Left ventricle myocardium superior (tissue), 1 donor: ENCODE measurements at places on chromosomes 4 and X. TPM values are rescaled to one million over a fixed set of nuclear protein-coding genes. Genes with fewer than 3 reads are reported as not detected.
A peak's percentile ranks its signal among the peaks of the same experiment; 100 is the strongest.

- no peak for DNase-seq
These were observed 1.3 kb downstream of the STOX2 start for GRCh38 chr4:183906489-183906738.

MUC7 gene
- total RNA-seq: not detected

DNA sequence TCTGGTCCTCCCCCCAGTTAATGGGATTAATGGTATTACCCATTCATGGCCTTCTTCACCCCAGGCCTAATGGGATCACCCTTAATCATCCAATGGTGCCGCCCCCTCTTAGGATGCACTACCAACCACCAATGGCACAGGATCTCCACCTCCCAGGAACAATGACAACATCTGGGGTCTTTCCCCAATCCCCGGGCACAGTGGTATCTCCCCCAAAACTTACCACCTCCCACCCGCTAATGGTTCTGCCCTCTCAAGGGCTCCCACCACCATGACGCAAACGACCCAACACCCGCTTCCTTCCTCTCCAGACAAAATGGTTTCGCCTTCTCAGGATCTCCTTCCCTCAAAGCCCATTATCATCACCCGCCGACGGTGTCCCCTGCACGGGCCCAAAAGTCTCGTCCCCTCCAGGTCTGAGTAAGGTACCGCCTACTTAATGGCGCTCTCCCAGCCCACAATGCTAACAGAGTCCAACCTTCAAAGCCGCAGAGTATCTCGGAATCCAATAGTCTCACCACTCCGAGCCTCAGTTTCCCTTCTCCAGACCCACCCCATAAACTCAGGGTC is 458 bp downstream of the GRIPAP1 start:
- no peak for DNase-seq

SERPINA7 gene
- total RNA-seq: not detected

DNA sequence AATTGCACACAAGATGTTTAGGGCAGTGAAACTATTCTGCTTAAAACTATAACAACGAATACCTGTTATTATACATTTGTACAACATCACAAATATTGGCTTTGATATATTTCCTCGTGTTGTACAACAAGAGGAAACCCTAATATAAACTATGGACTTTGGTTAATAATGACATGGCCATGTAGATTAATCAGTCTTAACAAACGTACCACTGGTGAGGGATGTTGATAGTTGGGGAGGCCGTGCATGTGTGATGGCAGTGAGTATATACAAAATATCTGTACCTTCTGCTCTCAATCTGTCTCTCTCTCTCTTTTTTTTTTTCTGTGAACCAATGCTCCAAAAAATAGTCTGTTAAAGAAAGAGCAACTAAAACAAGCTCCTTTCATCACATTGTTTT is 22.2 kb upstream of the HPGD start:
- no peak for DNase-seq

CDS1 gene
- 0.55 TPM for total RNA-seq

DNA sequence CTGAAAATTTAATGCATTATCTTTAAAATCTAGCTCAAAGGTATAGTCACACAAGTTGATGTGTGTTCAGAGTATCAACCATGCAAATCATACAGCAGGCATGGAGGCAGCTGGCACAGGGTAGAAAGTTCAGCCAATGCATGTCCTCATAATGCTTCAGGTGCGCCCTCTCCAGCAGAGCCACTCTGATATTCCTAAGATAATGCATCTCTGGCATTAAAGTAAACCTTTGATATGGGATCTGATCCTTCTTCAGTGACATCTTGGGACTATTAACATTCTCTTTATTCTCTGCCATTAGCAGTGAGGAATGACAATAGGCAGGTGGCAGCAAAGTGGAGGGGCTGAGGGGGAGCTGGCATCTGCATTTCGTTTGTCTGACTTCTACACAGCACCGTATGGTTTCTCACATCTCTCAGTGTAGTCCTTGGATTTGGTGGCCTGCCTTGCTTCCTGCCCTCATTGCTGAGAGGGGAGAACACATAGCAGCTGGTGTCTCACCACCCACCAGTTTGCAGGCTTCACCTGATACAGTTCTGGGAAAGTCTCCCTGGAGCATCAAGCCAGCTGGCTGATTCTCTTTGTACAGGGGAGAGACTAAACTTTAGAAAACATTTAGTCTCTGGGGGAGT is 168.7 kb upstream of the TBC1D9 start:
- no peak for DNase-seq

DNA sequence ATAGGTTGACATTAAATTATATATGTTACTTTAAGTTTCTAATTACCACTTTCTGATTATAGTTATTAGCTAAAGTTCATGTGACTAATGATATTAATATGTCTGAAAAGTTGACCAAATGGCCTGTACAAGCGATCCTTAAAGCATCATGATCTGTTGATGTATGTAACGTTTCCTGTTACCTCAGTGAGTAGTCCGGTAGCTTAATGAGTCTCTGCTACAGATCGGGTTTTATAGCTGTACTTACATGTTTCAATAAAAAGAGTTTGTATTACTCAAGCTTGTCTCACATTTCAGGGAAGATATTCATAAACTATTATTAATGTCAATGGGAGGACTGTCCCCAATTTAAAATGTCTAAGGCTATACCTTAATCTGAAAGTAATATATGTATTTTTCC is 246.3 kb downstream of the PPP3CA start:
- no peak for DNase-seq

DNA sequence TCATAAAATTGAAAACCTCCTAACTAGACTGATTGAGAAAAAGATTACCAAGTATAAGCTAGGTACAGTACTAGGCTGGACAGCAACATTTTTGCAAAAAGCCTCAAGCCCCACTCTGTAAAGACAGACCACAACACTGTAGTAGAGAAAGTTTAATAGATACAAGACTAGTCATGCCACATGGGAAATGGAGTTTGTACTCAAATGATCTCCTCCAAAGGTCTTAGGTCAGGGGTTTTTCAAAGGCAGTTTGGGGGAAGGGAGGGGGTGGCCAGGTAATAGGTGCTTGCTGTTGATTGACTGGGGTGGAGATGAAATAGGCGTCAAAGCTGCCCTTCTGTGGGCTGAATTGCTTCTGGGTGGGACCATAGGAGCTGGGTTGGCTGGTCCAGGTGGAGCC is 14.2 kb downstream of the CNGA1 start:
- DNase-seq: no peak

EPHA5 gene
- total RNA-seq: 0.17 TPM

DNA sequence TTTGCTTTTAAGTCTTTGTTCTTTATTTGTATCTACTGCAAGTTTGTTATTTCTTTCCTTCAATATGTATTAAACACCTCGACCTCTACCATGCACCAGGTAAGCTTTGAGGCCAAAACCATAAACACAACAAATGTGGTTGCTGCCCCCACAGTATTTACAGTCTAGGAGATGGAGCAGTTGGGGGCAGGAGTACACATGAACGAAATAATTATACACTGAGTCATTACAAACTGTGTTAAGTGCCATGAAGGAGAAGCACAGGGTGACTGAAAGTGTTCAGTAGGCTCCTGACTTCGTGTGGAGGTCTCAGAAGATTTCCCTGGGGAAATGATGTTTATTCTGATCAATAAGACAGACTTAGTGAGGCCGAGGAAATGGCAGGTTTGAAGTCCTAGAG is 30.3 kb downstream of the SLC25A43 start:
- DNase-seq: no peak

FDCSP gene
- not detected for total RNA-seq

DMP1 gene
- total RNA-seq: not detected

NDUFA1 gene
- total RNA-seq: 631 TPM

NFKB1 gene
- total RNA-seq: 19.0 TPM

DNA sequence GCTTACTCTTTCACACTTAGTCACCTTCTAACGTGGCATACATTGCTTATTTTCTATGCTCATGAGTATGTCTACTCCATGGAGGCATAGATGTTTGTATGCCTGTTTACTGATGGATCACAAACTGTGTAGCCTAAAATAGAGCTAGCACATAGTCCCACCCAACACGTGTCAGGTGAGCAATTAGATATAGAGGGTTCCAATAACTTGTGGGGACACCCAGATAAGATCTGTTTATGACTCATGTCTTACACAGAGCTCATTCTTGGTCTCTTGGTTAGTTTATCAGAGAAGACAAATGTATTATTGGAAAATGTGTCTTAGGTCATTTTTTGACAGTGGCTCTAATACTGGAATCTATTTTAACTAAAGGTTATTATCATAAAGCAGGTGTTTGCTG is 6.8 kb downstream of the ZFP42 start:
- DNase-seq: no peak

DNA sequence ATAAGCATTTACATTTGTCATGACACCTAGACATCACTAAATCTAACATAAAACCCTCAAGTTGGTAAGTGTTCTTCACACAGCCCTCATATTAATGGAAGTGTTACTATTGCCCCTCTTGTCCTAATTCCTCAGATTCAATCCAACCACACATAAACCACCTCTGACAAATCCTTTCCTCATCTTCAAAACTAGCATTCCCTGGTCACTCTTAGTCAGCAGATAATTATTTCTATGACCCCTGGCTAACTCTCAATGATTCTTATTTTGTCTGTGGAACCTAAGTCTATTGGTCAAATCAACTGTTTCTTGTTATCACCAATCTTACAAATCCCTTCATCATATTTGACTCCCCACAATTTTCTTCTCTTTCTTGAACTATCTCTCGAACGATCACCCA is 168.6 kb downstream of the PPP3CA start:
- DNase-seq: no peak

DNA sequence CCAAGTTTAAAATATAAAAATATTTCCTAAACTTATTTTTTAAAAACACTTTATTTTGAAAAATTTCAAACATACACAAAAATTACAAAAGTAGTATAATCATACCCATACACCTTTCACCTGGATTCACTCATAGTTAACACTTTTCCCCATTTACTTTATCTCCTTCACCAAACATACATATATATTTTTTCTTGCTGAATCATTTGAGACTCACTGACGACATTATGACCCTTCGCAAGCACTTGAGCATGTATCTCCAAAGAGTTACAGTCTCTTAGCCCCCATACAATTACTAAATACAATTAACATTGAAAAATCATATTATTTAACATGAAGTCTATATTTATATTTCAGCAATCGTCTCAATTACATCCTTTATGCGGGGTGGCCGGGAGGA is 19.8 kb downstream of the RXFP1 start:
- DNase-seq: no peak

GRCh38 chr4:16418814-16419213 is 192.5 kb upstream of the TAPT1 start:
- DNase-seq: no peak

DNA sequence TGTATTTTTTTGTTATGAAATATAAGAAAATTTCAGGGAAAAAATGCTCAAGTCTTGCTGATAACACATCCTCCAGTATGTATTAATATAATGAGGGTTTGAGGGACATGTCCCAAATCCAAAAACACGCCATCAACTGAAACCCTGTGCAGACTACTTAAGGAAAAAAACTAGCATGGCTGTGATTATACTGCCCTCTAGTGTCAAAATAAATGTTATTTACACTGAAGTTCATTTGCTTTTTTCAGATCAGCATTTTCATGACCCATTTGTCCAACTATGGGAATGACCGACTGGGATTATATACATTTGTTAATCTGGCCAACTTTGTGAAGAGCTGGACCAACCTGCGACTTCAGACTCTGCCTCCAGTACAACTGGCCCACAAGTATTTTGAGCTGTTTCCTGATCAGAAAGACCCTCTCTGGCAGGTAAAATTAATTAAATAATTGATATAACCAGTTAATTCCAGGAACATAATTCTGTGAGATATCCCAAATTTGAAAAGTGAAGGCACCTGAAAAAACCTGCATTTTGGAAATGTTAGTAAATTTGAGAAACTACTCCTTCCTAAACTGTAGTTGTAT is 128.5 kb downstream of the PRSS12 start:
- no peak for DNase-seq

GRCh38 chr4:2443956-2444740 is 24.8 kb upstream of the RNF4 start:
- no peak for DNase-seq

DNA sequence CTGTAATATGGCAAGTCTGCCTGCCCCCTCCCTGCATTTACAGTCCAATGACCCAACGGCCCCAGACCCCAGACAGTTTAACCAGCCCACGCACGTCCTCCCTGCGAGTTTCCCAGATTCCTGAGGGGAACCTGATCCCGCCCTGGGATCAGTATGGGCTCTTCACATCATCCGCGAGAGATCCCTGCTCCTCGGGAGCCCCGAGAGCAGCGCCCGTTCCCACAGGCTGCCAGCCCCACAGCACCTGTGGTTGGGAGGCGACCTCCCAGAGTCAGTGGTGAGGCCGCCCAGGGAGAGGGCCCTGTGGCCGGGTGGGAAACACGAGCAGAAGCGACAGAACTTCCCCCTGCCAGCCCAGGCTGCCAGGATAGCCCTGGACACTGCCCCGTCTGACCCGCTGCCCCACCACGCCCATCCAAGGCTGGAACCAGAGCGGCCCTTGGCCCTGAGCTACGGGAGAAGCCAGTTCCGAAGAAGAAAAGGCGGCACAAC is 32.8 kb downstream of the TSC22D3 start:
- DNase-seq: peak; percentile 48

DNA sequence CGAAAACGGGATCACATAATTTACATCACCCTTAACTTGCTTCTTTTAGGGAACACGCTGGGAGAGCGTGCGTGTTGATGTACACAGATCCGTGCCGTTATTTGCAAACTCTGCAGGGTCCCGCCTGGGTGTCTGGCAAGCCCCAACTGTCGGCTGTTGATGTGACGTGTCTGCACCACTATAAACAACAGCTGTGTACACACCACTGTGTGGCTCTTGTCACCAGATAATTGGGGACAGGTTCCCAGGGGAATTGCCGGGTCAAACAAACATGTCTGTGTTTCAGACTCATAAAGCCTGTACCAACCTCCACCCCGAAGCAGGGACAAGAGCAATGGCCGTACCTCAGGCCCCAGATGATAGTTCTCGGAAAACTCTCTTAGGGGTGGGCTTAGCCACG is 105.0 kb upstream of the AFAP1 start:
- no peak for DNase-seq

DNA sequence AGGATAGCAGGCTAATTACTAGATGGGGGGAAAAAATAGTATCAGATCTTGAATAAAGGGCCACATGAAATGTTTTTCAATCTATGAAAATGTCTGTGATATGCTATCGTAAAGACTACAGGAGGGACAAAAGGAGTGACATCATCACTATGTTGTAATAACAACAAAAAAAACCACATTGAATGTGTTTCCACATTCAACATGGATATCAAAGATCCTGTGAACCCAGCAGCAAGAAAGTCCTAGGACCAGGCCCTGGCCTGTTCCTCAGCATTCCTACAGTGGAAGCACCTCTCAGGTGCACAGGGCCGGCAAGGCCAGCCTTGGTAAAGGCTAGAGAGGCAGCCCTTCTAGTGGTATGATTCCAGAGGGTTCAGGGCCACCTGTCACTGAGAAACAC is 118.3 kb downstream of the RELL1 start:
- no peak for DNase-seq

- no peak for DNase-seq
These were observed 9.2 kb downstream of the MAMLD1 start for GRCh38 chrX:150372280-150372679.

GRCh38 chr4:188466001-188466400 is 326.8 kb downstream of the TRIML1 start:
- DNase-seq: no peak
